Naive thymus-derived CD8-positive, alpha-beta T cell (primary cell): ENCODE measurements at places on chromosomes 4 and X.

GRCh38 chr4:14920237-14920636, 82.0 kb upstream of the CPEB2 start:
- peaks cover 7% of the 10 kb centered on the region for H3K27me3 ChIP-seq
- no peak overlapping the region for H3K4me3 ChIP-seq
- no peaks in the 10 kb centered on the region for H3K36me3 ChIP-seq
- DNase-seq: no peak

DNA sequence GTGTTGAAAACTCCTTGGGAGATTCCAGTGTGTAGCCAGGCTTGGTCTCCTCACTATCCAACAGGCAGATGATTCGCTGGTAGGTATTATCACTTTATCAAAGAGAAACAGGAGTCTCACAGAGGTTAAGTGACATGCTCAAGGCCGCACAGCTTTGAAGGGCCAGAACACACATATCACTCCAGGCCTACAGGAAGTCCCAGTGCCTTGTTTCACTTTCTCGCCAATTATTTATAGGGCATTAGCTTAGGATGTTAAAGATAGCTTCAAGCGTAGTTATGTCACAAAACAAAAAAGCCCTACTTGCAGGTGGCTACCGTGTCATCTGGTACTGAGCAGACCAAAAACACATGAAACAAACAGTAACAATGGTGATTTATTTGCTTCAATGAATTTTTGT, 13.2 kb downstream of the ATP8A1 start:
- H3K4me3 ChIP-seq: peak overlapping the region; percentile 51
- peaks cover 2% of the 10 kb centered on the region for H3K36me3 ChIP-seq
- no peak overlapping the region for H3K27ac ChIP-seq

DNA sequence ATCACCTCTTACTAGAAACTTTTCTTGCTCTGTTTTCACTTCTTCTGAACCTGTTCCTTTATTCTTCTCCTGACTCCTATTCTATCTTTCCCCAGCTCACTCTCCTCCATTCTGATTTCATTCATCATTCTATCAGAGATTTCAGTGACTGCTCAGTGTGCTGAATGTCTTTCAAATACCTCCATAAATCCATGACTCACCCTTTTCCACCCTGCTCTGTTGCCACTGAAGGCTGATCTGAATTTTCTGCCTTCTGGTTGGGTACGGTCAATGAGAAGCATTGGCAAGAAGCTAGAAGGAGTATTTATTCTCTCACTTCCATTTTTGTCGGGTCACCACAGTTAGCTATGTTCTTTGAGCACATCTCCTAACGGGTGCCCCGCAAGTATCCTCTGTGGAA, 265.9 kb downstream of the CBLL2 start:
- H3K27me3 ChIP-seq: peaks cover 4% of the 10 kb centered on the region
- H3K4me1 ChIP-seq: no peaks in the 10 kb centered on the region
- no peak for DNase-seq
- no peak overlapping the region for H3K4me3 ChIP-seq
- no peak overlapping the region for H3K27ac ChIP-seq

DNA sequence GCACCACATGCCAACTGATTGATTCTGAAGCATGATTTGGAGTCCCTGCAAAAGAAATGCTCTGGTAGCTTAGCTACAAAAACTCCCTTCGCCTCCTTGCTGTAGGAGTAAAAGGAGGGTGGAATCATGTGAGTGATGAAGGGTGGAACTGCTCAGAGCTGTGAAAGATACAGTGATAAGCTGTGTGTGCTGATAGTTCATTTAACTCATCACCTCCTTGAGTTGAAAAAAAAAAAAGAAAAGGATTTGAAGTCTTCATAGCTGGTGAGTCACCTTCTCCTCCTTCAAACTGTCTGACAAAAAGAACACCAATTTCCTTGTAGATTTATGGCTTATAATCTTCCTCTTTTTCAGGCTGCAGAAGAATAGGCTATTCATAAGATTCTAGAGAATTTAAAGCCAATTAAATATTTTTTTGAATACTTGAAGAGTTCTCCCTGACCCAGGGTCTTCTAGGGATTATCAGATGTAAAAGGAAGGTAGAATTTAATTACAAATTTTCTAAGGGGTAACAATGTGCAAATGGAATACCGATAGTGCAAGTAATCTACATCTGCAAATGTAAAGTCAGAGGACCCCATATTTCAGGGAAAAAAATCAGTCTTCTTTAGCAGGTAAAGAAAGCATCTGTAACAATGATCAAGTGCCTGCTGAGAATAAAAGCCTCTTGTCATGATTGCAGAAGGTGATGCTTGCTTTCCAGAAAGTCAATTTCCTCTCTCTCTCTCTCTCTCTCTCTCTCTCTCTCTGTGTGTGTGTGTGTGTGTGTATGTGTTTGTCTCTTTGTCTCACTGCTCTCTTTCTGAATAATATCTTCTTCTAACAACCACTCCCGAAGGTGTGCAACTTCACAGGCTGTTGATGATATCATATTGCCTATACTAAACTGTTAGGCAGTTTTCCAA, 208.8 kb upstream of the VEGFC start:
- H3K4me1 ChIP-seq: no peaks in the 10 kb centered on the region
- no peaks in the 10 kb centered on the region for H3K27me3 ChIP-seq
- H3K36me3 ChIP-seq: no peaks in the 10 kb centered on the region
- H3K27ac ChIP-seq: no peak overlapping the region
- no peak for DNase-seq

GRCh38 chrX:136999024-136999423, 34.8 kb downstream of the GPR101 start:
- H3K27me3 ChIP-seq: no peaks in the 10 kb centered on the region
- no peak overlapping the region for H3K27ac ChIP-seq
- no peaks in the 10 kb centered on the region for H3K4me1 ChIP-seq
- no peak overlapping the region for H3K4me3 ChIP-seq
- no peak for DNase-seq
- H3K36me3 ChIP-seq: no peaks in the 10 kb centered on the region

DNA sequence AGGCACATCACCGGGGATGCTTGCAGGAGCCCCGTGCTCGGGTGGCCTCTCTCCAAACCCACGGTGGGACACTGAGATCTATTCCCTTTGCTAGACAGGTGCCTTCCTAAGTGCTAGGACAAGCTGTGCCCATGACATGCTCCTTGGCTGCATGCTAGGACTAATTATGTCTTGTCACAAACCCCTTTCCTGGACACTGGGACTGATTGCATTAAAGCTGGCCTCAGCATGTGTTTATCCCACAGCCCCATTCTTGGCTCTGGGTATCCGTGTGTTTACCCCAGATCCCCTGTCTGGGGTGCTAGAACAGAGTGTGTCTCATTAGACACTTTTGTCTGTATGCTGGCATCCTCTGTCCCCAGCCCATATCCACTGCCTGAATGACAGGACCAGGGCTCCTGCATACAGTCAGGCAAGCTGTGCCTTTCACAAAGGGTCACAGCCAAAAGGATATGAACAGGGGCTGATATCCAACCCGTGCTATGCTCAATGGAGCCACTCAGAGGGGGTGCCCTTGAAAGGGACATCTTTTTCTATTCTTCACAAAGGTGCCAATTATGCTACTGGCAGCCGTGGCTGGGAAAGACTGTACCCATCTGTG, 9.2 kb upstream of the IQSEC2 start:
- peaks cover 29% of the 10 kb centered on the region for H3K4me1 ChIP-seq
- H3K27me3 ChIP-seq: no peaks in the 10 kb centered on the region
- no peak overlapping the region for H3K4me3 ChIP-seq

GRCh38 chr4:113101669-113102068, 52.2 kb downstream of the ANK2 start:
- DNase-seq: no peak
- peaks cover 15% of the 10 kb centered on the region for H3K27me3 ChIP-seq
- H3K4me1 ChIP-seq: no peaks in the 10 kb centered on the region
